Nephron progenitor cell (in vitro differentiated cells): ENCODE measurements at places on chromosomes 2 and 18.
A peak's percentile ranks its signal among the peaks of the same experiment; 100 is the strongest.

DNA sequence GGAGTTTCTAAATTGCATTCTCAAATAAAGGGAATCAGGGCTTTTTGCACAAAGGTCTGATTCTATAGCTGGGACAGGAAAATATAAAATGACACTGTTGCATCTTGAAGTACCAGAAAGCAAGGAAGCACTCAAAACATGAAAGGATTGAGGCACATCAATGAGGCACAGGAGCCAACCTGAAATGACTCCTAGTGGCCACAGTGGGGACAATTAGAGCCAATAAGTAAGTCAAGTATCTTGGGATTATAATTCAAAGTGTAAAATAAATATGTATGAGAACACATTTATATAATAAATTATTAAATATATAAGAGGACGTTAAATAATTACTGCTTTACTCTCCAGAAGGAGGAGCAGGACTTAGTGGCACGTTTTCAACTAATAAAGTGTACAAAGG lies 1259.5 kb upstream of the CDH2 start:
- no peaks in the 10 kb centered on the region for H3K4me1 ChIP-seq
- H3K4me3 ChIP-seq: no peak overlapping the region
- H3K36me3 ChIP-seq: no peaks in the 10 kb centered on the region
- H3K27me3 ChIP-seq: no peaks in the 10 kb centered on the region
- H3K27ac ChIP-seq: no peak overlapping the region
- no peak for DNase-seq

DNA sequence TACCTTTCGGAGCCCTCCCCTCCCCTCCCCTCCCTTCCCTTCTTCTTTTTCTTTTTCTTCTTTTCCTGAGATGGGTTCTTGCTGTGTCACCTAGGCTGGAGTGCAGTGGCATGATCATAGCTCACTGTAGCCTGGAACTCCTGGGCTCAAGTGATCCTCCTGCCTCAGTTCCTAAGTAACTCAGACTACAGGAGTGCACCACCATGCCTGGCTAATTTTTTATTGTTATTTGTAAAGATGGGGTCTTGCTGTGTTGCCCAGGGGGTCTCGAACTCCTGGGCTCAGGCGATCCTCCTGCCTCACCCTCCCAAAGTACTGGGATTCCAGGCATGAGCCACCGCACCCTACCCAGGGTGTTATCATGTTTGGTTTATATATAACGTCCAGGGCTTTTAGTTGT lies 66.7 kb downstream of the ASB1 start:
- H3K4me1 ChIP-seq: peaks cover 77% of the 10 kb centered on the region
- DNase-seq: no peak
- H3K4me3 ChIP-seq: no peak overlapping the region
- no peaks in the 10 kb centered on the region for H3K36me3 ChIP-seq
- peaks cover 3% of the 10 kb centered on the region for H3K27me3 ChIP-seq
- H3K27ac ChIP-seq: no peak overlapping the region

GRCh38 chr2:142425551-142425950 lies 294.7 kb upstream of the LRP1B start:
- H3K27me3 ChIP-seq: no peaks in the 10 kb centered on the region
- H3K36me3 ChIP-seq: no peaks in the 10 kb centered on the region
- no peak overlapping the region for H3K27ac ChIP-seq
- no peak overlapping the region for H3K4me3 ChIP-seq

GRCh38 chr2:237060534-237061312 lies 25.0 kb upstream of the COPS8 start:
- no peaks in the 10 kb centered on the region for H3K36me3 ChIP-seq
- H3K4me3 ChIP-seq: no peak overlapping the region
- H3K4me1 ChIP-seq: peaks cover 15% of the 10 kb centered on the region
- H3K27me3 ChIP-seq: no peaks in the 10 kb centered on the region
- H3K27ac ChIP-seq: no peak overlapping the region
- DNase-seq: peak; percentile 56

GRCh38 chr2:232611559-232612218 lies 21.7 kb upstream of the EFHD1 start:
- H3K27me3 ChIP-seq: peaks cover 4% of the 10 kb centered on the region
- H3K36me3 ChIP-seq: no peaks in the 10 kb centered on the region
- peak; percentile 82 for DNase-seq
- peaks cover 12% of the 10 kb centered on the region for H3K4me1 ChIP-seq
- no peak overlapping the region for H3K4me3 ChIP-seq
- no peak overlapping the region for H3K27ac ChIP-seq
